ENCODE measurements at places on chromosomes 2 and 18.

GRCh38 chr2:84486441-84487115, 27.5 kb upstream of the SUCLG1 start:
- DNase-seq: no peak

DNA sequence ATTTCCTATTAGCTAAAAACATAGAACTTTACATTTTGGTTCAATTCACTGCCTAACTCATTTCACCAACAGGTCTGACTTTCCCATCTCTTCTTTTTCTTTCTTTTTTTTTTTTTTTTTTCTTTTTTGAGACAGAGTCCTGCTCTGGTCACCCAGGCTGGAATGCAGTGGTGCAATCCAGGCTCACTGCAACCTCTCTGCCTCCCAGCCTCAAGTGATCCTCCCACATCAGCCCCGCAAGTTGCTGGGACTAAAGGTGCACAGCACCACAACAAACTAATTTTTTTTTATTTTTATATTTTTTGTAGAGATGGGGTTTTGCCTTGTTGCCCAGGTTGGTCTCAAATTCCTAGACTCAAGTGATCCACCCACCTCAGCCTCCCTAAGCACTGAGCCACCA, 57.8 kb upstream of the HNRNPA3 start:
- DNase-seq: no peak

DNA sequence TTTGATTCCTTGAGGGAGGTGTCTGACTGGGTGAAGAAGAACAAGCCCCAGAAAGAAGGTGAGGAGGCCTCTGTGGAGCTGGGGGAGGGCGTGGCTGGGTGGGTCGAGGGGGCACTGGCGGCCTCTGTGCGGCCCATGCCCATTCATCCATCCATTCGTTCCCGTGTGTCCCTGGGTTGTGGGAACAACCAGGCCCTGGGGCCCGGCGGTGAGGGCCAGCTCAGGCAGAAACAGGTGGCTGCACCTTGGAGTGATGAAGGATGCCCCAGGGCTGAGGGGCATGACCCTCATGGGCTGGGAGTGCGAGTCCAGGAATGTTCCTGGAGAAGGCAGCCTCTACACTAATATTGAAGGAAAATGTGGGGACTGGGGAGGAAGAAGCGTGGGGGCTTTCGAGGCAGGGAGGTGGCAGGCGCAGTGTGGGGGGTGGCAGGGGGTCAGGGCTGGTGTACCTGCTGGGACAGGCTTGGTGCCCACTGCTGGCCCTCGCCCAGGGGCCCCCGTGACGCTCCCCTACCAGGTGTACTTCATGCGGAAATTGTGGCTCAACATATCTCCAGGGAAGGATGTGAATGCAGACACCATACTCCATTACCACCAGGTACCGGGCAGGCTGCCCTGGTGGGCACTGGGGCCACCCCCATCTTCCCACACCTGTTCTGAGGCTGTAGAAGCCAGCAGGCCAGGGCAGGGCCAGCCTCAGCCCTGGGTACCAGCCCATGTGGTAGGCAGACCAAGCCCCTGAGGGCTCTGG, 11.2 kb upstream of the GPR17 start:
- DNase-seq: no peak

DNA sequence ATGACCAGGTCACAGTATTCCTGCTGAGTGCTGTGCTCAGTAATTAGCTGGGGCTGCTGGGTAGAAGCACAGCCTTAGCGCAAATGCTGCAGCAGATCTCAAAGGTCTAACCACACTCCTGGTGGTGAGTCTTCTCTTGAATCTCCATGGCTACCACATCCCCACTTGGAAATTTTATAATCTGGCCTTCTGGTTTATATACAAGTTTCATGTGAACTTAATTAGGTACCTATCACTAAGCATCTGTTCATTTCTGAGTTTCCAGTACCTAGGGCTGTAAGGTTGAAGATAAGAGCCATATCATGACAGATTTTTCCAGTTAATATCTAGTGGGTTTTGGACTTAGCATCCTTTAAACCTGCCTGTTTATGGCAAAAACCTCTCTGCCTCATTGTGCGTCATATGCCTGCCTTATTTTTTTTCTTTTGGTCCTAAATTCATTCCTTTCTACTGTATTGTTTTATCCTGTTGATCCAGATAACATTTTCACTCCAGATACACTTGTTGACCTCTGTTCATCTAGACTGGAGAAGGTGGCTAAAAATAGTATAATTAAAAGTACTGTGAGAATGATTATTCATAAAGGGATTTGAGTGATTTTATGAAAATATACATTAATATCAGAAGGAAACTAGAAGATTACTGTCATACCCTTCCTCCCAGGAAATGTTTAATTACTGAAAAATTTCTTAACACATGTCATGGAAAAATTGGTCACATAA, 168.4 kb upstream of the THUMPD2 start:
- no peak for DNase-seq

DNA sequence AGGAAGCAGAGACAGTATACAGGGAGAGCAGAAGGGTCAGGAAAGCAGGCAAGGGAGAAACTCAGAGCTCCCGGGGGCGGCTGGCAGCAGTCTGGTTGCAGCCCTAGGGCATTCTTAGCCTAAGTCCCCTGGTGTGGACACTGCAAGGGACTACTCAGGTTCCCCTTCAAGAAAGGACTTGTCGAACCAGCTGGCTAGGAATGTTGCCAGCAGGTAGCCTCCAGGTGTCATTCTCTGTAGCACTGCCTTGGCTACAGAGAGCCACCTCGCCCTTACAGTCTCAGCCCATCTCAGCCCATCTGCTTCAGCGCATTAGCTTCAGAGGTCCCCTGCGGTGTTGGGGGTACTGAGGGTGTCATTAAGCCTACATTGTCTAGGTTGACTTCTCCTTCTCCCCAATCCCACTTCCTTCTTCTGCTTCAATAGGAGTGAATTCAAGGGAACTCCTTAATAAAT, 11.3 kb upstream of the TMSB10 start:
- no peak for DNase-seq

DNA sequence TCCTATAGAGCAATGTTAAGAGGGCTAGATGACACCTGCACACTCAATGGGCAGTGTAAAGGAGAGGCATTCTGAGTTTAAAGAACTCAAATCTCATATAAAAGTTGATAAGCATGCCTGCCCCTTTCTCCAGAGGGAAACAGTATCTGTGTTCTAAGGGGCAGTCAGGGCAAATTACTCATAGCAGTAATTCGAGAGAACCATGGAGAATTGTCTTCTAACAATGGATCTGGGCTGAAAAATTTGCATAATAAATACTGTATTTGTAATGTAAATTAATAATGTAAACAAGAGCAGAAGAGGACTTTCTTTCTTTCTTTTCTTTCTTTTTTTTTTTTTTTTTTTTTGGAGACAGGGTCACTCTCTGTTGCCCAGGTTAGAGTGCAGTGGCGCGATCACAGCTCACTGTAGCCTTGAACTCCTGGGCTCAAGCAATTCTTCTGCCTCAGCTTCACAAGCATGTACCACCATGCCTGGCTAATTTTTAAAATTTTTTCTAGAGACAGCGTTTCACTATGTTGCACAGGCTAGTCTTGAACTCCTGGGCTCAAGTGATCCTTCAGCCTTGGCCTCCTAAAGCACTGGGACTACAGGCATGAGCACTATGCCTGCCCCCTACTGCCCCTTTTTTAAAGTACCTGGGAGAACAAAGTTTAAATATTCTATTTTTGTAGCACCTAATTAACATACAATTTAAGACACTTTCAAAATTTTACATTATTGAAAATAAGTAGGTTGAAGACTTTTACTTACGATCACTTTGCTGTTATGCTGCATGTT, 70.6 kb downstream of the OTX1 start:
- DNase-seq: no peak

- no peak for DNase-seq
These were observed 18.3 kb upstream of the TLK1 start for GRCh38 chr2:171178993-171179392.

DNA sequence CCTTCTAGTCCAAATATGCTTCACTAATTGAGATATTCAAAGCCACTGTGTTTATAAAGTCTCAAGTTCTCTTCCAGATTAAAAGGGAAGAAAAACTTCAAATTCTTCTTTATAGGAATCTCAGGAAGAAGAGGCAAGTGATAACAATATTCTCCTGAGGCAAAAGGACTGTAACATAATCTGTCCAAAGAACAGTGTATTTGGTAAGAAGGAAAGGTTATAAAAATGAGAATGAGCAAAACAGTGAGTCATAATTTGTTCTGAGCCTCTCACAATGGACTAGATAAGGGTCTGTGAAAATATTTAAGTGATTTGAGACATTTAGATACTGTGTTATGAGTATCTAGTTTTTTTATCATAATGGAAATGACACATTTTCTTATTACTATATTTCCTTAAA, 44.3 kb downstream of the SNRPD1 start:
- DNase-seq: no peak

DNA sequence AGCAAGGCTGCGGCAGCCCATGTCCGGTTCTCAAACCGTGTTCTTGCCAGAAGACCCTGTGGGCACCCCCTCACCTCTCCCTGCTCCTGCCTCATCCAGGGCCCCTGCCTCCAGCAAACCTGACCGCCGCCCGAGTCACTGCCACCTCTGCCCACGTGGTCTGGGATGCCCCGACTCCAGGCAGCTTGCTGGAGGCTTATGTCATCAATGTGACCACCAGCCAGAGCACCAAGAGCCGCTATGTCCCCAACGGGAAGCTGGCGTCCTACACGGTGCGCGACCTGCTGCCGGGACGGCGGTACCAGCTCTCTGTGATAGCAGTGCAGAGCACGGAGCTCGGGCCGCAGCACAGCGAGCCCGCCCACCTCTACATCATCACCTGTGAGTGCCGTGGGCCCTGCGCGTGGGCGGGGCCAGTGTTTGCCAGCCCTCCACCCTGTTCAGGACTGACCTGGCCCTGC, 32.2 kb downstream of the MTERF4 start:
- DNase-seq: no peak

GRCh38 chr2:30450025-30450424, 3.0 kb downstream of the LCLAT1 start:
- DNase-seq: no peak

GRCh38 chr2:180413336-180413735, 406.2 kb upstream of the CWC22 start:
- DNase-seq: no peak

- no peak for DNase-seq
These were observed 468.3 kb downstream of the MEIS1 start for GRCh38 chr2:66903183-66903582.

- no peak for DNase-seq
These were observed 52.2 kb upstream of the ERMN start for GRCh38 chr2:157377861-157378260.

DNA sequence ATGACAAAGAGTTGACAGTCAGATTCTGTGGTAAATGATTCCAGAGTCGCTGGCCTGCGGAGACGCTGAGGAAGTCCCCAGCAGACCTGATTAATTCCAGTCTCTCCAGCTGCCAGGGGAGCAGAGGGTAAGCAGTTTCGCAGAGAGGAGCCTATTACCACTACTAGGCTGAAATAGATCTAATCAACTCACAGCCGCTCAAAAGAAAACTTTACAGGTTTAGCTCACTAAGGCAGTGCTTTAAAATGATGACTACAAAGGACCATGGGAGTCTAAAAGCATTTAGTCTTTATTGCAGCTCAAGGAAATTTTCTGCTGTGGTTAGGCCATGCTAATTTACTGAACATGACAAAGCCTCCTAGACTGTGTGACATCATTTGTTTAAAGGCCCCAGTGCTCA, 445.6 kb upstream of the POU3F3 start:
- no peak for DNase-seq

- no peak for DNase-seq
These were observed 6.7 kb downstream of the TGIF1 start for GRCh38 chr18:3456686-3457069.

GRCh38 chr18:56973487-56973886, 173.4 kb upstream of the BOD1L2 start:
- no peak for DNase-seq

DNA sequence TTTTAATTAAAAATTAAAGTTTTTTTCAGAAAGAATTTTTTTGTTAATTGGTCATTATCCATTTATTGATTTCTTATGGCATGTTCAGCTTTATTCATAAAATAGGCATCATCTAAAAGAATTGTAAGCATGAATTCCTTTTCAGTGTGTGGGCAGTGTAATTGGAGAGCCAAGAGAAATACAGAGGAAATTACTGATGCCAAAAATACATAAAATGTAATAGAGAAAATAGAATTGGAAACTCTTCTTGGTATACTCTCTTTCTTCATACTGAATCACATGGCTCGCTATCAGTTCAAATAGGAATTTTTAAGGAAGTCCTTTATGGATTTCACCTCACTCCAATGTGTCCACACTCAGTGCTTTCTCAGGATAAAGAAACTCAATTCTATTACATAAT, 663.6 kb upstream of the NRXN1 start:
- no peak for DNase-seq

GRCh38 chr2:237682856-237683670, 55.7 kb downstream of the LRRFIP1 start:
- no peak for DNase-seq

DNA sequence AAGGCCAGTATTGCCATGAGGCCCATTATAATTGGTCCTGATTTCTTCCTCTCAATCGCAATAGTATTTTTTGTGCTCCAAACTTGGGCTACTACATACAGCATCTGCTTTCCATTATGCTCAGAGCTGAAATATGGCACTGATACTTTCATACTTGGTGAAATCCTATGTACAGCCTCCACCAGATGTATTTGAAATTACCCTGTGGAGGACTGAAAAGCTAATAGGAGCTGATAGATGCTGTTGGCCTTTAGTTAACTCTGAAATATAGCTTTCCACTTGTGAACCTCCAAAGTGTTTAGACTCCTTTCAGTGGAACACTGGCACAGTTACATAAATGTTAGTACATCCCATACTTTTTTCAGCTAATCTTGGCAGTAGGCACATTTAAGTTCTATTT, 205.7 kb downstream of the NEDD4L start:
- DNase-seq: no peak

- DNase-seq: no peak
These were observed 320.1 kb downstream of the SLC4A3 start for GRCh38 chr2:219947575-219947974.

DNA sequence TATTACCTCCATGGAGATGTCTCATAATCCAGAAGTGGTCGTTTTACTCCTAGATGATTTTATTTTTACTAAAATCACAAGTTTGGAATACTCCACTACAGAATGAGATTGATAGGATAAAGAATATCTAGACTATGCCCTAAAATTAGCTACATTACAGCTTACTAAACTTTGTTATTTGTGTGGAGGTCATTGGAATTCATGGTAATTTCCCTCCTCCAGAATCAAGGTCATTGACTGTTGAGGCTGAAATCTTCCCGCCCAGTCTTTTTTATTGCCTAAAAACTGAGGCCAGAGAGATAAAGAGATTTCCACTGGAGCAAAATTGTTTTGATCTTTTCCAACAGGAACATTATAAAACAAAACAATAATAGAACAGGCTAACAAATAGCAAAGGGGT, 35.0 kb downstream of the ITGB6 start:
- no peak for DNase-seq

DNA sequence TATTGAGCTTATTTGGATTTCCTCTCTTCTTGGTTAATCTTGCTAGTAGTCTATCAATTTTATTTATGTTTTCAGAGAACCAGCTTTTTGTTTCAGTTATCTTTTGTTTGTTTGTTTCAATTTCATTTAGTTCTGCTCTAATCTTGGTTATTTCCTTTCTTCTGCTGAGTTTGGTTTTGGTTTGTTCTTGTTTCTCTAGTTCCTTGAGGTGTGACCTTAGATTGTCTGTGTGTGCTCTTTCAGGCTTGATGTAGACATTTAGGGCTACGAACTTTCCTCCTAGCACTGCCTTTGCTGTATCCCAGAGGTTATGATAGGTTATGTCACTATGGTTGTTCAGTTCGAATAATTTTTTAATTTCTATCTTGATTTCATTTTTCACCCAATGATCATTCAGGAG, 141.6 kb downstream of the ZNF236 start:
- DNase-seq: no peak

All from NK-92 treated with Interleukin-12 subunit alpha and Interleukin-12 subunit beta, amount 100 ng/mL, for 24 hours (cell line).